ENCODE measurements at places on chromosomes 5 and 9. TPM values are rescaled to one million over a fixed set of nuclear protein-coding genes. Genes with fewer than 3 reads are reported as not detected.

DNA sequence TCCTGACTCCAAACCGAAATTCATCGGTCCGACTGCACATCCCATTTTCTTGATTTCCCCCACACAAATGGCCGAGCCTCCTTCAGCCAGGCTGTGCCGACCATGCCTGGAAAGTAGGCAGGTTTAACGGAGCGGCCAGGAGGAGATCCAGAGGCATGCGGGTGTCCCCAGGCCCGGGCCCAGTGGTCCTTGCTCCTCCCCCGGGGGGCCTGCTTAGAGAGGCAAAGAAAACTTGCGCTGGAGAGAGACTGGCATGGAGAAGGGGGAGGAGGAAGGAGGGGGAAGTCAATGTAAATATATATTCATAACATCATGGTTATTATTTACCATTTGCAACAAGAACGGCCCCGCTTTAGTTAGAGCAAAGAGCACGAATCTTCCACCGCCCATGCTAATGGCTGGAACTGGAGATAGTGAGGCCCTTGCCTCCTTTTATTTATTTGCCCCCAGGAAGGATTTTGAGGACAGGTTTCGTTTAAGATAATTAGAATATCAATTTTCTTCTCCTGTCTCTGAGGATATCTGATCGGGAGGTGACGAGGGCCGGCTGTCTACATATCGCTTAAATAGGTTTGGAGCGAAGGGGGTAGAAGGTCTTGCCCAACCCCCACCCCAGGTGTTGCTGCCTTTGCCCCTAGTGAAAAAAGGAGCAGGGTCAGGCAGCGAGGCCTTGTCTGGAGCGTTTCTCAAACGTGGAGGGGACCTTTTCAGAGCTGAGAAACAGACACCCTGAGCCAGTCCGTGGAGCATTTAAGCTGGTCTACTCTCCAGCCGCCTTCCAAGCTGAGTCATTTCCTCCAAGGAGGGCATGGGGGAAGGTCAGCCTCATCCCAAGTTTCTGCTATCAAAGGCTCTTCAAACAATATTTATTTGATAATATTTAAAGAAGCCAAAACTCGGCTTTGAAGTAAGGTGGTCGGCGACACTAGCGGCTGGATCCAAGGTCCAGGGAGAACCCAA lies 2.5 kb downstream of the BARHL1 start:
- DNase-seq: no peak

DNA sequence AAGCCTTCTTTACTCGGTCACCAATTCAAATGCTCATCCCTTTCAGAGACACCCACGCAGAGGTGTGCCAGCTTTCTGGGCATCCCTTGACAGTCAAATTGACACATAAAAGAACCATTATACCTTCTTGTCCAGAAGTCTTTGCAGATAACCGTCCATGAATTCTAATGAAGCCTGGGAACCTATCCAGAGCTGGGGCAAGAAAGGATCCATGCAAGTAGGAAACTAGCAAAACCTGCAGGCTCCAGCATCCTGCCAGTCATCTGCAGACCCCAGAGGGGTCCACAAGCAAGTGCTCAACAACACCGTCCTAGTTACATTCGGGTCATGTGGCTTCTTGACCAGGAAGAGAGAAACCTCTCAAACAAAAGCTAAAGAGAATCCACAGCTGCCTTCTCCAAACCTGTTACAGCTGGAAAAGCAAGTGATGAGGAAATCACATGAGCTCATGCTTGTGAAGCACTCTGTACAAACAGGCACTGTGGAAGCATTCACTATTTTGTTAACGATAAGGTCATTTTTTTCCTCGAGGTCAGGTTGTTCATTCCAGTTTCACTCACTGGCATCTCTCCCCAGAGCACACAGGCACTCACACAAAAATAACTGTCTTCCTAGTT lies 80.2 kb upstream of the DMRT1 start:
- DNase-seq: no peak

Gene MARVELD2
- total RNA-seq: 48.0 TPM

Gene LCN10
- total RNA-seq: 0.12 TPM

- DNase-seq: no peak
These were observed 8.6 kb downstream of the TGFBR1 start for GRCh38 chr9:99113414-99114048.

GRCh38 chr9:110128664-110129329 lies 79.2 kb downstream of the C9orf152 start:
- no peak for DNase-seq

DNA sequence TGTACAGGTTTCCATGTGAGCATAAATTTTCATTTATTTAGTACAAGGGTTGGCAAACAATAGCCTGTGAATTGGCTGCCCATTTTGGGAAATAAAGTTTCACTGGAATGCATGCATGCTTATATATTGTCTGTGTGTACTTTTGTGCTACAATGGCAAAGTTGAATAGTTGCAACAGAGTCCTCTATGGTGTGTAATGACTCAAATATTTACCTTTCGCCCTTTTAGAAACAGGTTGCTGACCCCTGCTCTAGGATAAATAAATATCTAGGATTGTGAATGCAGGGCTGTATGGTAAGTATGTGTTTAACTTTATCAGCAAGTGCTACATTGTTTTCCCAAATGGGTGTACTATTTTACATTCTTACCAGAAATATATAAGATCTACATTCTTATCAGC lies 47.2 kb downstream of the XRCC4 start:
- no peak for DNase-seq

Gene DHX29
- 18.6 TPM for total RNA-seq

GRCh38 chr5:54159153-54159892 lies 151.1 kb downstream of the ARL15 start:
- DNase-seq: no peak

Gene CDKN2B-AS1
- total RNA-seq: 48.3 TPM

All from mucosa of descending colon (tissue), 3 donors.